ENCODE measurements at places on chromosomes 4 and X.

DNA sequence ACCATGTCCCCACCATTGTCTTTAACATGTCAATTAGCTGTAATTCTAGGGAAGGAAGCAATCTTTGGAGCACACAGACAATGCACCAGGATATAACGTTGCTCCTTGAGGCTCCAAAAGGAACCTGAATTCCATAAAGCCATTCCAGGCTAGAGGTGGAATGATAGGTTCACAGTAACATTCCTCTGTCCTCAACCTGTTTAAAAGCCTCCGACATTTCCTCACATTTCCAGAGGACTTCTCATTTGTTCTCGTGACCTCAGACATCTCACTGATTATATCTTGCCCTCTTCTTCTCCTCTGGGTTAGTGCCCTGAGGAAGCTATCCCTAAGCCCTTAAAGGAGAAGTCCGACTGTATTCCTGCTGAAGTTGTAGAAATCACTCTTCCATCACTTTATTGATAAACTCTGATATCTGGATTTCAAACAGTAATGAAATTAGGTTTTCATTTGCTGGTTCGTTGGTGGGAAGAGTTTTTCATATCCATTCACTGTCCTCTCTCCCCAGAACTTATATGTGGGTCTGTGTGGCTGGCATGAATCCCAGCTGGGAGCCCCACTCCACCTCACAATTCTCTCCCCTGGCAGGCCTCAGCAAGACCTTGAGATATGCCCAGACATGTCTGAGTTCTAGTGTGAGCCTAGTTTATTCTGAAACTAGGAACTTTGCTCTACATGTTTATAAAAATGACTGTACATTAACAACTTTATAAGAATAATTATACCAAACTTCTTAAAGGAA lies 44.2 kb upstream of the PRSS12 start:
- DNase-seq = no peak

DNA sequence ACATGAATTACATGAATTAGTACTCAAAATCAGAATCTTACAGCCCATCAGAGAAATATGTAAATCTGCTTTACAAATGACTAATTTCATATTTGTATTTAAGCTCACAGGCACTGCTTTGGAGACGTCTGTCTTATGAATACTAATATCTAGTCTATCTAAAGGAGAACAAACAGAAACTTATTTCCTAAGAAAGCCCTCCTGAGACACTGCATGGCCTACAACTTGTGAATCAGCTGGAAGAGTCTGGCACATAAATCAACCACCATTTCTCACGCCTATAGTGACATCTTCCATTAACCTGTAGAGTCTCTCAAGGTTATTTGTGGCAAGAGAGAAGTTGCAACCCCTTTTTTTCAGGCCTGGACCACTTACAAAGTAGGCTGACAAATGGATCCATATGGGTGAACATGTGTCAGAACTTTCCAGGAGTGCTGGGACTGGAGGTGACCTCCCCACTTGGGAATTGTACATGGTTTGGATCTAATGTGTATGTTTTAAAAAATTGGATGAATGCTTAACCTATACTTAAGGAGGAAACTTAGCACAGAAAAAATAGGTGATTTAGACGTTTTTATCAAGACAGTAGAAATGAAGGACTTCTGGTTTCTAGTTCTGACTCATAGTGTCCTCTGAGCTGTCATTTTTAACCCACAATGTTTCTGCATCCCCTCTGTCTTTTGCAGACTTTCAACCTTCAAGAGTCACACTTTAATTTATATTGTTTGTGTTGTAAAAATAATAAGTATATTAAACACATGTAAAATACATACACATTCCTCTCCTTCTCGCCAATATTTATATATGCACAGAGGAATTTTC lies 83.2 kb upstream of the ARHGAP24 start:
- no peak for DNase-seq

DNA sequence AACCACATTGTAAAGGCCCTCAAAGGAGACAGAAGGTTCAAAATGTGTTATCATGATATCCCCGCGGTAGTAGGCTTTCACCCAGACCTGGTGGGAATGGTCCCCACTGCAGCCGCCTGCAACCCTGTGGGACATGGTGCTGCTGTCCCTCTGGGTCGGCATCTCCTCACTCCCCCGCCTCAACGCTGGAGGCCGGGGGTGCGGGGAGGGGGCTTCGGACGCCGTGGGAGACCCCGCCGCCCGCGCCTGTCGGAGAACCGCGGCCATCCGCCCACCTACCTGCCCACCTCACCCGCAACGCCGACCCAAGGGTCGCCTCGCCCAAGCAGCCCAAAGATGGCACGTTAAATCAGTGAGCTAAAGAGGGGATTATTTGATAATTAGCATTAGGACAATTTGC lies 11.2 kb upstream of the ARMCX1 start:
- no peak for DNase-seq

DNA sequence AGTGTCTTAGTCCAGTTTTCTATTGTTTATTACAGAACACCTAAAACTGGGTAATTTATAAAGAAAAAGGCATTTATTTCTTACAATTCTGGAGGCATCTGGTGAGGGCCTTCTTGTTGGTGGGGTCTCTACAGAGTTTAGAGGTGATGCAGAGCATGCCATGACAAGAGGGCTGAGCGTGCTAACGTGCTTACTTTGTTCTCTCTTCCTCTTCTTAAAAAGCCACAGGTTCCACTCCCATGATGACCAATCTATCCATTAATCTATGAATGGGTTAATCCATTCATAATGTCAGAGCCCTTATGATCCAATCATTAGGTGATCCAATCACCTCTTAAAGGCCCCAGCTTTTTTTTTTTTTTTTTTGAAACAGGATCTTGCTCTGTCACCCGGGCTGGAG lies 291.5 kb upstream of the GALNTL6 start:
- DNase-seq = no peak

- no peak for DNase-seq
Observed at GRCh38 chr4:15159477-15160019, 157.3 kb downstream of the CPEB2 start.

DNA sequence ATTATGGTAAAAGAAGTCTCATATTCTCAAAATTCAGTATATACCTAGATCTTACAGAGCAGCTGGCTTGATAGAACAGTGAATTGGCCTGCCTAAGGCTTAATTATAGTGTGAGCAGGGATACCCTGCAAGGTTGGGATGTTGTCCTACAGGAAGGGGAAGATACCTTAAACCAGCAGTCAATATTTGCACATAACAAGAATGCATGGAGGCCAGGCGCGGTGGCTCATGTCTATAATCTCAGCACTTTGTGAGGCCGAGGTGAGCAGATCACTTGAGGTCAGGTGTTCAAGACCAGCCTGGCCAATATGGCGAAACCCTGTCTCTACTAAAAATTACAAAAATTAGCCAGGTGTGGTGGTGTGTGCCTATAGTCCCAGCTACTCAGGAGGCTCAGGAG lies 58.7 kb upstream of the ABCG2 start:
- no peak for DNase-seq

DNA sequence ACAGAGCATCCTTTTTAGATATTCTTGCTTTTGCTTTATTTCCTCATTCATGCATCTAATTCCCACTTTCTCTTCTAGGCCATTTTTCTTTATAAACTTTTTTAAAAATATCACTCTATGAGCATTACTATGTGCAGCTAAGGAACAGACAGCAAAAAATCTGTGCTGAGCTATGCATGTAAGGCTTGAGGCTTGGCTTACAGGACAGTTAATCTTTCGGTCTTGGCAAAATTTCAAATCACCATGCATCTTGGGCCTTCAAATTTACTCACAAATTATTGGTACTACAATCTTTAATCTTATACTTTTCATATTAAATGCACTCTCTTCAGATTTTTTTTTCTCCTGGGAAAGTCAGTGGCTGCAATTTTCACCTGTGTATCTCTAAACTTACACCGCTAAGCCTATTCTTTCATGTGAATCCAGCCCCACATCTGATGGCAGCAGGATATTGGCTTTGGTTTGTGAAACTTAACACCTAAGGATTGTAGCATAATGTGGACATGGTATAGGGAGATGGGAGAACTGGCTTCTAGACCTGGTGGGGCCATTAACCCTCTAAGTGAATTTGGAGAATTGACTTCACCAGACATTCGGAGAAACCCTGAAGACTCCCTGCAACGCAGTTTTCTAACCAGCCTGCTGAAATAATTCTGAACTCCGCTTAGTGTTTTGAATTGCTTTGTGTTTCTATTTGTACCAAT lies 278.3 kb downstream of the SPRY1 start:
- DNase-seq = no peak

DNA sequence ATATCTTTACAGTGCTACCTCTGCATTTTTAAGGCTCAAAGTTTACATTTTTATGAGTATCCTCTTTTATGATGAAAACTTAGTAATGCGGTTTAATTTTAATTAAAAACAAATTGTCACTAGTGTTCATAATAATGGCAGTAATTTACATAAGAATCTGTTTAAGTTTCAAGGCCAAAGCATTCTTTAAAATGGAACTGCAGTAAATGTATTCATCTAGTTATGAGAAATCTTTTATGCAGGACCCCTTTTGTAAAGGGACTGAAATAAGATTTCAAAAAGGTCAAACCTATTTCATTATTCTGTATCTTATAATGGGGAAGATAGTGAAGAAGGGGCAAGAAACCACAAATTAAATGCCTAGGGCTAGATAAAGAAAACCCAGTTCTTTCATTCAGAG lies 37.1 kb downstream of the CHIC2 start:
- DNase-seq = no peak

GRCh38 chrX:153408221-153408721 lies 3.0 kb upstream of the ZFP92 start:
- DNase-seq = no peak

- no peak for DNase-seq
Observed at GRCh38 chr4:138239491-138239890, 2.7 kb downstream of the SLC7A11 start.

DNA sequence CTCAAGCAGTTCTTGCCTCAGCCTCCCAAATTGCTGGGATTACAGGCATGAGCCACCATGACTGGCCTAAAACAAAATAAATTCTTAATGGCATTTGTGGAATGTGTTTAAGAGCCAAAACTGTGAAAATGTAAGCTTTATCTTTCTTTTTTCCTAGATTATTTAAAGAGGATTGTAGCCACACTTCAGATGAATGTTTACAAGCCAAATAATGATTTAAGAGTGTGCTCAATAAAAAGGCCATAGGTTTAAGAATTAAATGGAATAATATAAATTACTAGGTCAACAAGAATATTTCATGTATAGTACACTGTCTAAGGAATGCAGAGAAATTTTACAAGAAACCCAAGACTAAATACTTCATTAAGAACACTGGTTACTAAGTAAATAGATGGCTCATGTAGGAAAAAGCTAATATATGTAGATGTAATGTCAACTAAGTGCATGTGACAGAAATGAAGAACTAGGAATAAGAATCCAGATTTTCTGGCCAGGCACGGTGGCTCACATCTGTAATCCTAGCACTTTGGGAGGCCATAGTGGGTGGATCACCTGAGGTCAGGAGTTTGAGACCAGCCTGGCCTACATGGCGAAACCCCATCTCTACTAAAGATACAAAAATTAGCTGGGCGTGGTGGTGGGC lies 21.3 kb upstream of the UGDH start:
- DNase-seq = no peak

GRCh38 chrX:74179499-74179898 lies 124.5 kb upstream of the ZCCHC13 start:
- DNase-seq = no peak

Data from activated T-cell treated with anti-CD3 and anti-CD28 coated beads, Interleukin-2, amount 50 U/mL, for 24 hours (primary cell).